GF-D8 (cell line): ENCODE measurements at places on chromosomes 3 and 15.

- no peak for DNase-seq
These were observed 475.0 kb downstream of the TUSC7 start for GRCh38 chr3:117184574-117184973.

GRCh38 chr3:193301433-193301832 is 60.4 kb downstream of the PLAAT1 start:
- no peak for DNase-seq

DNA sequence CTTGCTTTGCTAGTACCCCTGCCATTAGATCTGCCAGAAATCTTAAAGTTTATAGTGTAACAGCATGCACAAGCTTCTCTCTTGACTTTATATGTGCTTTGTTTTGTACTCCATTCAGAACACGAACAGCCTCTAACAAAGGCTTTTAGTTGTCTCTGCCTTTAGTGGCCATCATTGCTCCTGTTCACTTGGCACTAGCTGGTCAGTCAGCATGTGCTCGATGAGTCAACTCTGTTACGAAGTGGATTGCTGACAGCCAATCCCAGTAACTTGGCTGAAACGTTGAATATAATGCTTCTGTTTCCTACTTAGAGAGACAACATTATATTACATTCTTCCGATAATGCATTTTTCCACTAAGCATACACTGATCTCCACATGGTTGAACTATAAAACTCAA is 349.2 kb downstream of the NAALADL2 start:
- DNase-seq = no peak

DNA sequence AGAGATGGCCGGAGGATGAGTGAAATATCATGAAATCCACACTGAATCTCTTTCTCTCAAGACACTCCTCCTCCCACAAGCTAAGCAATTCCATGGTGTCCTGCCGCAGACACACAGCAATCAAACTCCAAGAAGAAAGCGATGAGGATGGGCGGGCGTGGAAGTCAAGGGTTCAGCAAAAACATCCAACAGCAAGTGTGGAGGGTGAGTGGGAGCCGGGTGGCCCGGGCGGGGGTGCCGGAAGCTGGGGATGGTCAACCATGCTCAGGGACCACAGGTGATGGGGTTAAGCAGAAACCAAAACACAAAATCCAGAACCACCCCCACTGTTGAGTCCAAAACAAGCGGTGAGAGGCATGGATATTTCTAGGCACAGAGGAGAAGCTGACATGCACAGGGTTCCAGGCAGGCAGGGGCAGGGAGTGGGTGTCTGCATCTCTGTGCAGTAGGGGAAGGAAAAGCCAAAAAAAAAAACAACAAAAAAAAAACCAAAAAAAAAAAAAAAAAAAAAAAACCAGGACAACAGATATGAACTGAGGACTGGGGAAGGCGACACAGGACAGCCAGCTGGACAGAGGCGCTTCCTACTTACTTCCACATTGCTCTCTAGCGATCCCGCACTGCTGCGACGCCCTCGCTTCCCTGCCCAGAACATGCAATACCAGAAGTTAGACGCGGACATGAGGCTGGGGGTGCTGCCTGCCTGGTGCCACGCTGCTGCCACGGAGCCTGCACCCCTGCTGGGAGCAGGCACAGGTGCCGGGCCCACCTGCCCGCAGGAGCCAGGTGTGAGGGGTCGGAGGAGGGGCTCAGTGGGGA is 61.0 kb upstream of the RPL32 start:
- no peak for DNase-seq

GRCh38 chr15:47203993-47204392 is 513.3 kb upstream of the SEMA6D start:
- DNase-seq = no peak

GRCh38 chr3:105662306-105662705 is 206.5 kb downstream of the CBLB start:
- DNase-seq = no peak

- DNase-seq = no peak
These were observed 81.7 kb downstream of the TAMM41 start for GRCh38 chr3:11764931-11765363.

- peak; percentile 84 for DNase-seq
These were observed 44.8 kb downstream of the FILIP1L start for GRCh38 chr3:100069472-100069871.

GRCh38 chr3:160545504-160545871 is 19.9 kb downstream of the KPNA4 start:
- DNase-seq = no peak

- no peak for DNase-seq
These were observed 25.0 kb downstream of the SH3GL3 start for GRCh38 chr15:83472151-83472550.

DNA sequence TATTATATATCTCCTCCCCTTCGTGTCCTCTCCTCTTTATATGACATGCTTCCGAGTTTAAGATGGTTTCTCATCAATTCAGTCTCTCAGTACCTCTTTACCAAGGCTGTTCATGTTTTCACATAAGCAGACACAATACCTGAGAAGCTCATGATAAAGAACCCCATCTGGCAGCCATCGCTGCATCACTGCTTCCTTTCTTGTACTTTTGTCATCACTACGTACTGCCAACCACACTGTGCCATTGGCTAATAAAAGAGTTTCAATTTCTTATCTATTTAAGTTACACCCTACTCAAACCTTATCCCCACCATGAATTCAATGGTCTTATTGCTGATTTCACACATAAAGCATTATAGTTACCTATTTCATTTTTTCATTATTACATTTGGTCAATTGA is 484.7 kb upstream of the CNTN4 start:
- no peak for DNase-seq

DNA sequence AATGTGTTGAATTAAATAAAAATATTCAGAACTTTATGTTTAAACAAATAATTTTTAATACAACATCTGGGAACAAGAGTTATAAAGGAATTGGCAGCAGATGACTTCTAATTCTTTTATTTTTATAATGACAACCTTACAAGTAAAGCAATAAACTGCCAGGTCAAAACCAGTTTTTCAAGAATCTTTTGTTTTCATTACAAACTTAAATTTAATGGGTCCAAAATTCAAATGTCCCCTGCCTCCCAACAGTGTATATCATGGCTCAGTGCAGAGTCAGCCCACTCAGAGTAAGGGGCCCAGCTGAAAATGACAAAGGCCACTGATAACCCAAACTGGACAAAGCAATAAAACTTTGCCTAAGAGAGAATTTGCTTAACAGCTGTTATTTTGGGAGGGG is 81.5 kb downstream of the STRIT1 start:
- DNase-seq = no peak

DNA sequence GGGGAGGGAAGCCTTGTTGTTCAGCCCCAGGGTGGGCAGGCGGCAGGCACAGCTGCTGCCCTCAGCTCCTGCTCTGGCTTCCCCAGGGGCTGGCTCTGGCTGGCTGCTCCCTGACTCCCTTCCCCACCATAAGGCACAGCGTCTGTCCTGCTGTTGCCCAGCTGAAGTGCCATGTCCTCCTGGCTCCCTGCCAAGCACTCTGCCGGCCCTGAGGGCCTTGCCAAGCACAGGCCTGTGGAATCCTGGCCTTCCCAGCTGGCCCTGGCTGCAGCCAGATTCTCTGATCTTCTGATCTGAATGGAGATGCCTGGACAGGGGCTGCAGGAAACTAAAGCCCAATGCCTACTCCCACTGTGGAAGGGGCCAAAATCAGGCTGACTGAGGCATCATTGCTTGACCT is 1.1 kb downstream of the IQCF6 start:
- no peak for DNase-seq

DNA sequence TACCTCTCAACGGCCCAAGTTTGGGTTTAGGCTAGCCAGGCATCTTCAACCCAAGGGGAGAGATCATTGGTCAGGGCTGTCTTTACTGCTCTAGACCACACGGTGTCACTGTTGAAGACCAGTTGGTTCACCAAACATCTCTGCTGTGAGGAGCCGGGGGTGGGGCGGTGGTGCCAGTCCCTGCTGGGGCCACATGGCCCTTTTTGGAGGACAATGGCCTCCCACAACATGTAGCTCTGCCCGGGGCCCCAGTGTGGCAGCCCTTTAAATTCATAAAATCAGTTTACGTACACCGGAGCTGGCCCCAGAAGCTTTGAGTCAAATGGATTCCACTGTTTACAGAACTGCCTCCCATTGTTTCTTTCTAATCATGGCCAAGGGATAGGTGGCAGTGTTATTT is 19.1 kb upstream of the TM4SF18 start:
- DNase-seq = no peak

- no peak for DNase-seq
These were observed 10.9 kb downstream of the RTP1 start for GRCh38 chr3:187208159-187208558.

GRCh38 chr15:67039384-67040075 is 25.9 kb upstream of the SMAD3 start:
- DNase-seq = no peak

GRCh38 chr15:48625126-48625525 is 20.4 kb downstream of the FBN1 start:
- no peak for DNase-seq

DNA sequence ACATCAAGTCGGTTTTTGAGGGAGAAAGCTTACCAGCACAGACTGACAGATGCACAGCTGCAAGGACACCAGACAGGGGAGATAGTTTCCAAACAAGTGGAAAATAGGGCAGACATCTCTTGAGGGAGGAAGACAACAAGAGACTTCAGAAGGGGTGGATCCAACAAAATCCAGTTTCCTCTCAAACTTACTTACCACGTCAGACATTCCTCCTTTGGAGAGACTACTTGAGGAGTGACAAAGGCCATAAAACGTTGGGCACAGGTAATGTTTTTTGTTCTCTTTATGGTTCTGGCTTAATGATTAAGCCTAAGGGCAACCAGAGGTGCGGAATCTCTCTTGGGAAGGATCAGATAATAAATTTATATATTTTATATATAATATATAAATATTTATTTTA is 76.1 kb downstream of the CD200 start:
- no peak for DNase-seq

DNA sequence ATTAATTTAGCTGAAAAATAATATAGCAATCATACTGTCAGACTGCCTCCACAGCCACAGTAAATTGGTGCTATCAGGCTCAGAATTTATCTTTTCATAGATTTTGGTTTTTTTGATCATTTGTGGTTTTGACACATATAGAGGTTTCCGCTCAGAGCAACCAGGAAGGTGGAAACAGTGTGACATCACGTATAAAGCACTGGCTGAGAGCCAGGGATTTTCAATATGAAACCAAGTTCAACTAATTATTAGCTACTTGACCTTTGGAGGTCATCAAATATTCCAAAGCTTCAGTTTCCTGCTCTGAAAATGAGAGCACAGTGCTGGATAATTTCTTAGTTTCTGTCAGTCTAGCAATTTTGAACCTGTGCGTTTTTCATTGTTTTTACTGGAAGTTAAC is 433.8 kb upstream of the SUCLG2 start:
- no peak for DNase-seq

DNA sequence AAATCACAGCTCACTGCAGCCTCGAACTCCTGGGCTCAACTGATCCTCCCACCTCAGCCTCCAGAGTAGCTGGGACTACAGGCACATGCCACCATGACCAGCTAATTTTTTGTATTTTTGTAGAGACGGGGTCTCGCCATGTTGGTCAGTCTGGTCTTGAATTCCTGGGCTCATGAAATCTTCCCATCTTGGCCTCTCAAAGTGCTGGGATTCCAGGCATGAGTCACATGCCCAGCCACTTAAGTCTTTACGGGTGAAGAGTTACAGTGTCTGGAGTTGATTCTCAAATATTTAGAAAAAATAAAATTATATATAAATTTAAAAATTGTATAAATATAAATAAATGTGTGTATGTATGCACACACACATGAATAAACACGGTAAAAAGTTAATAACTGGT is 14.5 kb upstream of the KBTBD12 start:
- no peak for DNase-seq

DNA sequence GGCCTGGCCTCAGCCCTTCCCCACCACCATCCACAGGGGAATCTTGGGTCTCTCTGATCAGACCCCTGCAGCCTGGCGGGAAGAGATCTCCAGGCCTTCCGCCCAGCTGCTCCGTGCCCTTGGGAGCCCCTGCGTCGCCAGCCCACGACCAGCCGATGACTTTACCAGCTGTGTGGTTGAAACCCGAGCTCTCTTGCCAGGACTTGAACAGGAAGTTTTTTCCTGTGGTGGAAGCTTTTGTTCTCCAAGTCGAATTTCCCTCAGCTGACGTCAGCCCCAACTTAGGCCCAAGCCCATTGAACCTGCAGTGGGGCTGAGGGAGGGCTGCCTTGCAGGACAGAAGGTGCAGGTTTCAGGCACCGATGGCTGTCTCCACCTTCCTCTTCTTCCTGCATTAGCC is 51.7 kb upstream of the SMAD3 start:
- no peak for DNase-seq

- no peak for DNase-seq
These were observed 54.5 kb downstream of the IQSEC1 start for GRCh38 chr3:13018561-13019242.

DNA sequence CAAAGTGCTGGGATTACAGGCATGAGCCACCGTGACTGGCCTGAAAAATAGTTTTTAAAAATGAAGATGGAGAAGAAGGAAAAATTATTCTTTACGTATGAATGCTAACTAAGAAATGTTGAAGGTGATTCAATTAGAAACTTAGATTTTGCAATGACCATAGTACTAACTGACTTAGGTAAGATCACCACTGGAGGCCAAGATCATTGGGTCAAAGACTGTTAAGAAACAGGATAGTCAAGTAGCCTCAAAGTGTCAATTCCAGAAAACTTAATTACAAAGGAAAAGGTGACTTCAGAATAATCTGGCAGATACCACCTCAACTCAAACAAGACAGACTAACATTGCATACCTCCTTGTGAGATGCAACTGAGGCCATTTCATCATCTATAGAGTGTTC is 119.3 kb downstream of the FRMD4B start:
- no peak for DNase-seq

- DNase-seq = no peak
These were observed 26.9 kb downstream of the BFSP2 start for GRCh38 chr3:133426721-133427120.

GRCh38 chr3:73007992-73008712 is 11.5 kb downstream of the PPP4R2 start:
- DNase-seq = no peak

- no peak for DNase-seq
These were observed 936.1 kb upstream of the NR2F2 start for GRCh38 chr15:95394186-95395067.

DNA sequence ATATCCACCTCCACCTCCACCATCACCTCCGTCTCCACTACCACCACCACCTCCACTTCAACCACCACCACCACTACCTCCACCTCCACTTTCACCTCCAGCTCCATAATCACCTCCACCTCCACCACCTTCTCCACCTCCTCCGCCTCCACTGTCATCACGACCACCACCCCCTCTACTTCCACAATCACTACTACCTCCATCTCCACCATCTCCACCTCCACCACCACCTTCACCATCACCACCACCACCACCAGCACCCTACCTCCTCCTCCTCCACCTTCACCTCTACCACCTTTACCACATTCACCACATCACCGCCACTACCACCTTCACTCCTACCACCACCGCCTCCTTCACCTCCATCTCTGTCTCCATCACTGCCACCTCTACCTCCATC is 435.7 kb downstream of the MCTP2 start:
- no peak for DNase-seq

GRCh38 chr3:93961489-93961888 is 12.2 kb downstream of the PROS1 start:
- no peak for DNase-seq
